Stimulated activated CD4-positive, alpha-beta T cell treated with anti-CD3 and anti-CD28 coated beads, Interleukin-15, amount 100 ng/mL, for 1 hour (primary cell): ENCODE measurements at places on chromosomes 1 and 21.

GRCh38 chr1:189983166-189983890 is 494.3 kb downstream of the BRINP3 start:
- DNase-seq: no peak

GRCh38 chr1:236980673-236981072 is 23.6 kb downstream of the MT1HL1 start:
- DNase-seq: no peak

- no peak for DNase-seq
Observed at GRCh38 chr1:161838885-161839284, 72.8 kb downstream of the ATF6 start.

DNA sequence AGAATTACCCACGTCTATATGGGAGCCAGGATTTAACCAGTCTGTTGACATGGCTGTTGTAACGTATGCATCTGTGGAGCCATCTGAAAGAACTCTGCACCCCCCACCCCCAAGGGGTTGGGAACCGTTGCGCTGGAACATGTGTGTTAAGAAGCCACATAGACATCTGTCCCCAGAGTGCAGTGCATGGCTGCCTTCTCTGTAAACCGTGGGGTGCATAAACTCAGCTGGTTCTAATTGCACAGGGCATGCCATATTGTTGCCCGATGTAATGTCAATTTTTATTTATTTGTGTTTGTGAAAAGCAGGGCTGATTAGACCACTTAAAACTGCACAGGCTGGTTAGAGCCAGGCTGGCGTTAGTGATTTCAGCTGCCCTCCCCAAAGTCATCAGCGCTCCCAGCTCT is 70.1 kb upstream of the ROR1 start:
- no peak for DNase-seq

GRCh38 chr1:119682141-119682540 is 29.6 kb upstream of the PHGDH start:
- DNase-seq: no peak
